ENCODE measurements at places on chromosomes 7 and 10. TPM values are rescaled to one million over a fixed set of nuclear protein-coding genes. Genes with fewer than 3 reads are reported as not detected.

GRCh38 chr10:75487087-75487754, 55.8 kb downstream of the LRMDA start:
- H3K4me3 ChIP-seq = no peak overlapping the region
- no peaks in the 10 kb centered on the region for H3K27me3 ChIP-seq
- H3K4me1 ChIP-seq = no peaks in the 10 kb centered on the region
- H3K36me3 ChIP-seq = no peaks in the 10 kb centered on the region

GRCh38 chr7:19749658-19750057, 23.8 kb downstream of the TMEM196 start:
- no peaks in the 10 kb centered on the region for H3K27me3 ChIP-seq
- no peaks in the 10 kb centered on the region for H3K36me3 ChIP-seq
- no peak for DNase-seq
- no peak overlapping the region for H3K4me3 ChIP-seq
- no peaks in the 10 kb centered on the region for H3K4me1 ChIP-seq

Gene CCDC71L
- 7.6 TPM for total RNA-seq

GRCh38 chr7:64651203-64651602, 14.7 kb upstream of the ZNF107 start:
- no peak overlapping the region for H3K27ac ChIP-seq
- no peaks in the 10 kb centered on the region for H3K36me3 ChIP-seq
- no peaks in the 10 kb centered on the region for H3K4me1 ChIP-seq
- DNase-seq = no peak

Gene MRLN
- not detected for total RNA-seq

- no peak for DNase-seq
- no peak overlapping the region for H3K27ac ChIP-seq
- H3K27me3 ChIP-seq = no peaks in the 10 kb centered on the region
- H3K4me3 ChIP-seq = no peak overlapping the region
- H3K4me1 ChIP-seq = no peaks in the 10 kb centered on the region
Observed at GRCh38 chr10:47447209-47447608, 36.7 kb downstream of the ANXA8 start.

DNA sequence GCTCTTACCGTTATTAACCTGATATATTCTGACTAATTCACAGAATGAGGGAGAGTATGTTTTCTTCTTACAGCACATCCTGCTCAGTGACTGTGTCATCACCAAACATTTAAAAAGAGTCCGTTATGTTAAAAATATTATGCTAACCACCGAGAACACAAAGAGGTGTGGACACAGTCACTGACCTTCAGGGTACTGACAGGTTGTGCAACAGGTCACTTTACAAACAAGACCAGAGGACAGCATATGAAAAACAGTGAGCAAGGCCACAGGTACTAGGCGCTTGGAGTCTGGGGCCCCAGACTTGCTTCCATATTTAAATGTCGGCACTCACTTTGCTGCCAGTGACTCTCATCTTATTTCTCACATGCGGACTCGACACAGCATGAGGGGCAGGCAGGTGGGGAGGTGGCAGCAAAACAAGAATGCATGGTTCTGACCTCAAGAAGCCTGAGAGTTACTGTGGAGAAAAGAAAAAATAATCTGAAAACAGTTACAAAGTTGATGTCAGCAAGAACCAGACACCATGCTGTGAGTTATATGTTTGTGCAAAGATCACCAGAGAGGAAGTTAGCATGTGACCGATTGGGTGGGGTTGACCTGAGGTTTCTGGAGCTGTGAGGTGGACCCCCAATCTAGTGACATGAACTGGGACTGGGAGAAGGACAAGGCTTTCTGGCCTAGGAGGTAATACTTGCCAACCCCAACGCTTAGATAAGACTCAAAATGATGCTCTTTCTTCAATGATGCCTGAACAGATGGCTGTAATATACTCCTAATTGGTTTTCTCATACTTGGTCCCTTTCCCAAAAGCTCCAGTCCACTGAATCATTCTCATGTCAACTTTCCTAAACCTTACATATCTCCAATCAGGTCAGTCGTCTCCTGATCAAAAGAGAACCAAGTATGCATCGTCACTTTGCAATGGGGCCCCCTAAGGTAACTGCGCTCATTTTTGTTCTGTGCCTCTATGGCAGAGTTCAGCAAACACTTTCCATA, 102.4 kb downstream of the HIPK2 start:
- peaks cover 35% of the 10 kb centered on the region for H3K4me1 ChIP-seq
- DNase-seq = no peak
- peaks cover 14% of the 10 kb centered on the region for H3K36me3 ChIP-seq
- H3K27me3 ChIP-seq = no peaks in the 10 kb centered on the region

- peak; percentile 53 for DNase-seq
- no peak overlapping the region for H3K27ac ChIP-seq
- no peaks in the 10 kb centered on the region for H3K27me3 ChIP-seq
- no peaks in the 10 kb centered on the region for H3K4me1 ChIP-seq
- no peak overlapping the region for H3K4me3 ChIP-seq
- peaks cover 23% of the 10 kb centered on the region for H3K36me3 ChIP-seq
Observed at GRCh38 chr10:97664282-97664850, 22.7 kb downstream of the AVPI1 start.

DNA sequence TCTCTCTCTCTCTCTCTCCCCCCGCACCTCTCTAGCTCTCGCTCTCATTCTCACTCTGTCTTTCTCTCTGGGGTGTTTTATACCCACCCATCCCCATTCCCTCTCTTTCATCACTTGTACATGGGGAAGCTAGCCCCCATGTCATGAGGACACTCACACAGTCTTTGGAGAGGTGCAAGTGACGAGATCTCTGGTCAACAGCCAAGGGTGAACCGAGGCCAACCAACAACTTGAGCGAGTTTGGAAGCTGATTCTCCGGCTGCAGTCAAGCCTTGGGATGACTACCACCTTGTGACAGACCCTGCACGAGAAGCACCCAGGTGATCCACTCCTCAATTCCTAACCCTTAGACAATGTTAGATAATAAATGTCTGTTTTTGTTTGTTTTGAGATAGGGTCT, 10.1 kb upstream of the KBTBD2 start:
- DNase-seq = no peak
- no peak overlapping the region for H3K27ac ChIP-seq
- no peaks in the 10 kb centered on the region for H3K4me1 ChIP-seq
- H3K27me3 ChIP-seq = no peaks in the 10 kb centered on the region
- H3K4me3 ChIP-seq = no peak overlapping the region
- no peaks in the 10 kb centered on the region for H3K36me3 ChIP-seq

GRCh38 chr7:68700414-68700813, 897.9 kb upstream of the AUTS2 start:
- H3K36me3 ChIP-seq = no peaks in the 10 kb centered on the region
- H3K4me3 ChIP-seq = no peak overlapping the region
- H3K4me1 ChIP-seq = no peaks in the 10 kb centered on the region
- no peak for DNase-seq
- H3K27me3 ChIP-seq = no peaks in the 10 kb centered on the region

DNA sequence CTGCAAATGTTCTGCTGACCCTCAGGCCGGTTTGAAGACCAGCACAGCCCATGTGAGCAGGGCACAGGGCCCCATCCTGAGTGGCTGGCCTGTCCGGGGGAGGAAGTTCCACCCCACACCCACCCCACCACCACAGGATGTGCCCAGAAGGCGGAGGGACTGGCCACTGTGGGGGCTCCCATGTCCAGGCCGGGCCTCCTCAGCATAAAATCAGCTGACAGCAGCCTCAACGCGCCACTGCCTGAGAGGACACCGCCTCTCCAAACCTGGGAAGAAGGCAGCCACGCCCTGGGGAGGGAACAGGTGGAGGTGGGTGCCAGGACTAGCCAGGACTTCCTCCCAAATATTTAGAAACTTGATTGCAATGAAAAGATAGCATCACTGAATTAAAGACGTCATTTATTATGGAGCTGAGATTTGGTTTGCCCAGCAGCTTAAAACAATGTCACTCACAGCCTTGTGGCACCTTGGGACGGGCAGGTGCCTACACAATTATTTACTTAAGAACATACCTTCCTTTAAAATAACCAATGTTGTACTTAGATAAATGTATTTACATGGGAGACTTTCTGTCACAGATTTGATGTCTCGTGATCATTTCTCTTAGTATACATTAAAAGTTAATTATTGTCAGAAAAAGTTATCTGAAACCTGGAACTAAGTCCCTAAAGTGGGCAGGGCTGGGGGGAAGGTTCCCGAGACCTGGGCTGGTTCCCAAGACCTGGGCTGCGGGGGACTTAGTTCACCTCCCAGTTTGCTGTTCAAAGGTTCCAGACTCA, 27.3 kb upstream of the FAM20C start:
- peaks cover 11% of the 10 kb centered on the region for H3K27me3 ChIP-seq
- no peak overlapping the region for H3K4me3 ChIP-seq
- DNase-seq = peak; percentile 74
- peaks cover 13% of the 10 kb centered on the region for H3K4me1 ChIP-seq
- H3K36me3 ChIP-seq = no peaks in the 10 kb centered on the region

Gene CCL26
- not detected for total RNA-seq

DNA sequence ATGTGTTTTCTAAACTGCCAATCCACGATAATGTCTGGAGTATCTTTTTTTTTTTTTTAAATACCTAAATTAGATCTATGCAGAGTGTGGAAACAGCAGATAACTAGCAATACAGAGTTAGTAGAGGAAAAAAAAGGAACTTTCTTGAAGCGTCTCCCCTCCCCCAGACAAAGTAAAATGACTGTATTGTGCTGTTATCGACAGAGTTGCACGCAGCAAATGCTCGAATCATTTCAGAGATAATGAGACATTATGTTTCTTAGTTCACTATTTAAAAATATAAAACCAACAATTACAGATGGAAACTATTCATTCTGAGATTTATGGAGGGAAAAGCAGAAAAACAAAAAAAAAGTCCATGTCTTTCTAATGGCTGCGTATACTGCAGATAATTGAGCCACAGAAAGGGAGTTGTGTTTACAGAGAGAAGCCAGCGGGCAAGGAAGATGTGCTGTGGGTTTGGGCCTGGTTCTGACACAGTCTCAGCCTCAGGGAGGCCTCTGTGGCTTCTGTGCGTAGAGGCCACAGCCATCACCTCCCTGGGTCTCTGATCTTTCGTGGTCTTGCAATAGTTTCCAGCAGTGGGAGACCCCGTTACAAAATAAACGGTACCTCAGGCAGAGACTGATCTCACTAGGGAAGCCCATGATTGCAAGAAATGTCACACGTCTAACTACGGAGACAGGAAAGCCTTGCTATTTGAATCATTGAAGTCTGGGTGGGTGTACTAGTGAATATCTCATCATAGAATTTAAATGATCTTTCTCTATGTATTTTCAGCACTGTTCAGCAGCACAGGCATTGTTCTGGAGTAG, 19.1 kb upstream of the KLF6 start:
- H3K27me3 ChIP-seq = no peaks in the 10 kb centered on the region
- DNase-seq = no peak
- peaks cover 42% of the 10 kb centered on the region for H3K4me1 ChIP-seq
- peak overlapping the region; percentile 94 for H3K27ac ChIP-seq

Gene PIK3CG
- 10.4 TPM for total RNA-seq

Gene ARHGAP21
- total RNA-seq = 67.9 TPM

Gene IRF5
- 5.8 TPM for total RNA-seq

Gene ABCF2
- total RNA-seq = 19.6 TPM

DNA sequence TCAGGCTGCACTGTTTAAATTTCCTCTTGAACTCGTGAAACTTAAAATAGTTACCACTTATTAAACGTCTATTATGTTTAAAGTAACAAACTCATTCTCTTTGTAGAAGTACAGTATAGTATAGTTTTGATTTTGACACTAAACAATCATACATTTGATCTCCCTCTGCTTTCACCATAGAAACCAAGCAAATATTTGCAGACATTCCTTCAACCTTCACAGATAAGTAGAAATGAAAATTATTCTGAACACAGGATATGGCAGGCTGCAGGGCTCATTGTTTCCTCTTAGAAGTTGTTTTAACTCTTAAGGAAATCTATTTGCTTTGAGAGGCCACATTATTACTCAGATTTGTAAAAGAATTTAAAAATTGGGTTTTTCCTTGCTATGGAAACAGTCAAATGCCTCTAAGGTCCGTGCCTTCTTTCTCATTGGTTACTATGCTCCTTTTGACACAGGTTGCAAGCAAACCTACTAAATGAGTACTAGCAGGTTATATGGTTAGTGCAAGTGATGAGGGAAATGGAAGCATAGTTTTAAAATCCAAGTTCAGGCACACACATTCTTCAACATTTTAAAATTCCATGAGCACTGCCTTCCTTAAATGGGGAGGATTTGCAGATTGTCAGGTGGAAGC, 92.8 kb upstream of the FAM133B start:
- no peak overlapping the region for H3K4me3 ChIP-seq
- peaks cover 29% of the 10 kb centered on the region for H3K4me1 ChIP-seq
- no peaks in the 10 kb centered on the region for H3K36me3 ChIP-seq
- peak overlapping the region; percentile 45 for H3K27ac ChIP-seq
- H3K27me3 ChIP-seq = no peaks in the 10 kb centered on the region
- DNase-seq = peak; percentile 73

- DNase-seq = no peak
- H3K27ac ChIP-seq = no peak overlapping the region
- no peaks in the 10 kb centered on the region for H3K27me3 ChIP-seq
- no peak overlapping the region for H3K4me3 ChIP-seq
Observed at GRCh38 chr10:42924484-42924883, 141.9 kb downstream of the BMS1 start.

DNA sequence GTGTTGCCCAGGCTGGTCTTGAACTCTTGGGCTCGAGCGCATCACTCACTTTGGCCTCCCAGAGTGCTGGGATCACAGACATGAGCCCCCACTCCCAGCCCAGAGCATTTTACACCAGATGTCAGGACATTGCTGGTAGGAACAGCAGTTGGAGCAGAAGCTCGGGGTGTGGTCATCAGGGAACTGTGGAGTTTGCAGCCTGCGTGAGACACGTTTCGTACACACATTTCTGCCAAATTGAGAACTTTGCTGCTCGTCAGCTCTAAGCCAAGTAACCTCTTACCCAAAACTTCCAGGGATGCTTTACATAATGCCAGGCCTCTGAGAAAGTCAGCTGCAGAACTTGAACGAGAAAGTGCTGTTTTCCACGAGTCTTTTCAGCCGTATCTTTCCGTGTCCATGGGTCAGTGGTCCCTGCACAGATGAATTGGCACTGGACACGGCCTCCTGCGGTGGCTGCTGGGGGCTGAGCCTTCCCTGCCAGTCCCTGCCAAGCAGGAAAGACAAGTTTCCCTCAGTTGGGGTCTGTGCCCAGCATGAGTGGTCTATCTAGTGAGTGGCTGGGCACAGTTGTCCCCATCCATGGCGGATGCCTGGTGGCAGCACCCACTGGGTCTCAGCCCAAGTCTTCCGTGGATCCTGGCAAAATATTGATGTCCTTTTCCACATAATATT, 54.4 kb downstream of the DNAJB6 start:
- H3K4me1 ChIP-seq = peaks cover 44% of the 10 kb centered on the region
- DNase-seq = no peak
- H3K27ac ChIP-seq = no peak overlapping the region
- no peak overlapping the region for H3K4me3 ChIP-seq
- H3K36me3 ChIP-seq = peaks cover 15% of the 10 kb centered on the region

Gene CAV1
- 719 TPM for total RNA-seq

Gene OPALIN
- total RNA-seq = not detected

Gene UPK3BL1
- total RNA-seq = 23.2 TPM

- H3K4me3 ChIP-seq = no peak overlapping the region
- no peaks in the 10 kb centered on the region for H3K36me3 ChIP-seq
- no peaks in the 10 kb centered on the region for H3K4me1 ChIP-seq
- no peaks in the 10 kb centered on the region for H3K27me3 ChIP-seq
- no peak for DNase-seq
- H3K27ac ChIP-seq = no peak overlapping the region
Observed at GRCh38 chr10:27643301-27643700, 102.3 kb downstream of the MKX start.

- H3K27me3 ChIP-seq = peaks cover 100% of the 10 kb centered on the region
- no peak overlapping the region for H3K4me3 ChIP-seq
- peaks cover 11% of the 10 kb centered on the region for H3K4me1 ChIP-seq
- H3K36me3 ChIP-seq = no peaks in the 10 kb centered on the region
- DNase-seq = no peak
Observed at GRCh38 chr7:26374647-26375373, 83.1 kb downstream of the SNX10 start.

GRCh38 chr7:139999516-139999915, 63.2 kb downstream of the PARP12 start:
- H3K4me1 ChIP-seq = peaks cover 15% of the 10 kb centered on the region
- no peak overlapping the region for H3K27ac ChIP-seq
- no peaks in the 10 kb centered on the region for H3K36me3 ChIP-seq
- DNase-seq = no peak
